ENCODE measurements at places on chromosomes 5 and 9.

DNA sequence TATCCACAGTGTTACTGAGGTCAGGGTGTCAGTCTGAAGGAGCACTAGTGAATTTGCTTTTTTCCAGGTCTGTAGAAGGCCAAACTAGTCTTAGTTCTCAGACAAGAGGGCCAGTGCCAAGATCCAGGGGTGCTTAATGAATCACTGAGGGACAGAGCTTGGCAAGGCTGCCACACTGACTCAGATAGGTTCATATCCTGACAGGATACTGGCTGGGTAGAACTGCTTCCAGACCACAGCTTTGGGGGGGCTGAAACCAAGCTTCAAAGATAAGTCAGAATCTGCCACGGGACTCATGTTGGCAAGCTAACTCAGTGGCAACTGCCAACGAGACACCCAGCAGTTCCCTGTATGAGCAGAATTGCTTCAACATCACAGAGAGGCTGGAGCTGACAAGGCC lies 1125.4 kb downstream of the EFNA5 start:
- no peak for DNase-seq

DNA sequence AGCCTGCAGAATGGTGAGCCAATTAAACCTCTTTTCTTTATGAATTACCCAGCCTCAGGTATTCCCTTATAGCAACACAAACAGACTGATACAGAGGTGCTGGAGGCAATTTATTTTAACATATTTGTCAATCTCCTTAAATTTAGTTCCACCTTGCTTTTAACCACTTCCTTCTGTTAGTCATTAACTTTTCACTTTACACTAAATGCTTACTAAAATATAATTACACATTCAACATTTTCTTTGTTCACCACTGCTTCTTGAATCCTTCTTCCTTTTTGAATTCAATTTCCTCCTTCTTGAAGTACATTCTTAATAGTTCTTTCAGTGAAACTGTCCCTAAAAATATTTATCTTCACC lies 39.4 kb downstream of the LYRM7 start:
- no peak for DNase-seq

DNA sequence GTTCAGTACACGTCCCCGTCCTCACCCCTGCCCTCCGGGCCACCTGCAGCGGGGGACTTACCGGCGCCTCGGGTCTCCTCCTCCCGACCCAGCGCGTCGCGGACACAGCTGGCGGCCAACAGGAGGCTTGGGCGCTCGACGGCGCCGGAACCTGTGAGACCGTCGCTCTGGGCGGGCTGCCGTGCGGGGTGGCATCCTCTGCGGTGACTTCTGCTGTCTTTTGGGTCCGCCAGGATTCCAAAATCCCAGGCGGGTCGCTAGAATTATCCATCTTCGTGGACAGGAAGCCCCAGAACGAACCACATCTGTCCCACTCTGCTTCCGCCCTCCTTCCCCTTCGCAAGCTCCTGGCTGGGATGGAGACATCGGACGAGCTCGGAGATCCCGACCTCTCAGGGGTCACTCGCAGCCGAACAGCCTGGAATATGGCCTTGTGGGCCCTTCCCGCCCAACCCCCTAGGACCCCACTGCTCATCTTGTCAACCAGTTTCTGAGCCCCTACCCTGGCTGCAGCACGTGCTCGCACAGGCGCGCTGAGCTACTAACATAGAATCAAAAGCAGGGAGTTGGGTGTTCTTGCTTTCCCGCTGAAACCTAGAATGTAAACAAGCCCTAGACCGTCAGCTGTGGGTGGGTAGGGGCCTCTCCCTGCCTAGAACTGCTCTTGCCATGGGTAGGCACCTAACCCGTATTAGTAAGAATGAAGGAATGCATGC lies 947 bp upstream of the MARCHF3 start:
- no peak for DNase-seq

- no peak for DNase-seq
Observed at GRCh38 chr5:174547814-174548213, 176.6 kb upstream of the MSX2 start.

GRCh38 chr5:176371621-176372539 lies 6.6 kb downstream of the ARL10 start:
- no peak for DNase-seq

DNA sequence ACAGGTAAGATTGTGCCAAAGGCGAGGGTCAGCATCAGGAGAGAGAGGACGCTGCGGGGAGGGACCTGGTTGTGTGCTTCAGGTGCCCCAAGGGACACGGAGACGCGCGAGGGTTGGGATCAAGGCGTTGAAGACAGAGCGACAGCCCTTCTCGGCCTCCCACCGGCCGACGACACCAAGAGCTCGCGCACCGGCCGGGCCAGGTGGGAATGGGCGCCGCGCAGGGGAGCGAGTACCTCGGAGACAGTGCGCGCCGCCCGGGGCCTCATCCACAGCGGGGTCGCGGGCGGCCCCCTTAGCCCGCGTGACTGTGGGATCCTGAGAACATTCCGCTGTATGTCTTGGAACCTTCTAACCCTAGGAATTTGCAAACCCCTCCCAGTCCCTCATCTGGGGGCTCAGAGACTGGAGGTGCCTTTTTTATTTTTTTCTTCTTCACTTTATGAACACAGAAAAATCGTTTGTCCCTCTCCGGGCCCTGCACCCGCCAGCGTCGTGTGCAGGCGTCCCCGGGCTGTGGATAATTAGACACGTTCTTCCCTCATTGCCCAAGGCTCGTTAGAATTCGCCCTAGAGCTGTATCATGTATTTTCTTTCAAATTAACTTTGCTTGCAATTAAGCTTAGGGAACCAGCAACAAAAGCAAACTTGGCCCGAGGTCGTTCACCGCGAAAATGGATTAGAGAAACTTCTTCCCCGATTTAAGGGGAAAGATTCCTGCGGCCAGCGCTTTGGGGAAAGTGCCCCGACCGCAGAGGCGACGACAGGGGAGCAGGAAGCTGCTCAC lies 4.8 kb downstream of the FOXE1 start:
- no peak for DNase-seq

- DNase-seq, result no peak
Observed at GRCh38 chr5:103101079-103101750, 18.7 kb downstream of the GIN1 start.

DNA sequence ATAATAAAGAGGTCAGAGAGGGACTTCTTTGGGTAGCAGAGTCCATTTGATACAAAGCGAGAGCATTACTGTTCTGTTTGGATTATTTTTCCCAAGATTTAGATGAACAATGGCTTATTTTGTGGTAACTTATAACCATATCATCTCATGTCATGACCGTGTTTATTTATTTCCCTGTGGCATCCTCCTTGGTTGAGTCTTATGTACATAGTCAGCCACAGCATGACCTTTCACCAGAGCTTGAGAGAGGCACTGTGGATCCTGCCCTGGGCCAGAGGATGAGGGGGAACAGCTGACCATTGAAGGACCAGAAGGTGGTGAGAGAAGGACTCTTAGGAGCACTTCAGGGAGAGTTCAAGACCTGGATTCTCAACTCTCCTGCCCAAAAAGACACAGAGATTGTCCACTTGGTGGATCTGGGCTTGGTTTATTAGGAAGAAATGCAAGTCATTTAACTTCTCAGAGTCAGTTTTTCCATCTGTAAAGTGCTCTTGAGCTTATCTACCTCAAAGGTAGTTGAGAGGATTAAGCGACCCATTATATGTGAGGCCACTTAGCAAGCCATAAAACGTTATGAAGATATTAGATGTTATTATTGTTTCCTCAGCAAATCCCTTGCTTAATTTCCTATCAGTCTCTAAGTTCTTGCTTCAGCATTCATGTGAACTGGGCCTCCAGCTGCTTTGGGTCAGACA lies 51.4 kb downstream of the PPIC start:
- no peak for DNase-seq

DNA sequence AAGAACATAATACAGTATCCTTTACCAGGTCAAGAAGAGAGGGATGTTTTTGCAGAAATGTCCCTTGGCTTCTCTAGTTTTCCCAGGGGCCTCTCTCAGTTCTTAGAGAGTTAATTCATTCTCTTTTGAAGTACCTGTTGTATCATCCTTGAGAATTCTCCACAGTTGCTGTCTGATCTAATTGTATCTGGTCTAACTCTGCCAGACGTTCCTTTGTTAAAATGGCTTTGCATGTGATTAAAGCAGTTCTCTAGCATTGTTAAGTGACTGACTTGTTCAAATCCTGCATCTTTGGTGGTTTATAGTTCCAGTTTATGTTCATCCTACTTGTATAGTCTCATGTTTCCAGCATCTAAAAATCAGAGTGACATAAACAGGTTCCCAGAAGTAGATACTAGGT lies 65.0 kb downstream of the KIAA1958 start:
- no peak for DNase-seq

DNA sequence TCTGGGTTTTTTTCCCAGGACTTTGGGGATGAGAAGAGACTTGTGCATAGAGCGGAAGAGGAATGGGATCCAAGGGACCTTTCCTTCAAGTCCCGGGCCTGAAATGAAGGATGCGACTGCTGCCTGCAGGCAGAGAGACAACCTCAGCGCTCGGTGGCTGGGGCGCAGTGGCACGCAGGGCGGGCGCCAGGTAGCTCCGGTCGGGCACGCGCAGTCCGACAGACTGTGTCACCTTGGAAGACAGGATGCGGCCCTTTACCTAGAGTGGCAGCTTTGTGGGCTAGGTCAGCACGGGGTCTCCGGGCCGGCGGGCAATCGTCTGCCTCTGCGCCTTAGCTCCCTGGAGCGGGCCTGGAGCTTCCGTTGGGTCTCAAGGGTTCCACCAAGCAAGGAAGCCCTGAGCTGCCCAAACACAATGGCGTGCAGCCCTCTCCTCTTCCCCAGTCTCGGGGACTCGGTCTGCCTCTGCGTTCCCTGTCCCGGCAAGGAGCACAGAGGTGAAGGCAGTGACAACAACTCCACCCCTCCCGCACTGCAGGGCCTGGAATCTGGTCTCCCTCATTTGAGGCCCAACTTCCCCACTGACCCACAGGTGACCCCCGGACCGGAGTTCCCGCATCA lies 6.0 kb downstream of the BARX1 start:
- DNase-seq, result no peak

DNA sequence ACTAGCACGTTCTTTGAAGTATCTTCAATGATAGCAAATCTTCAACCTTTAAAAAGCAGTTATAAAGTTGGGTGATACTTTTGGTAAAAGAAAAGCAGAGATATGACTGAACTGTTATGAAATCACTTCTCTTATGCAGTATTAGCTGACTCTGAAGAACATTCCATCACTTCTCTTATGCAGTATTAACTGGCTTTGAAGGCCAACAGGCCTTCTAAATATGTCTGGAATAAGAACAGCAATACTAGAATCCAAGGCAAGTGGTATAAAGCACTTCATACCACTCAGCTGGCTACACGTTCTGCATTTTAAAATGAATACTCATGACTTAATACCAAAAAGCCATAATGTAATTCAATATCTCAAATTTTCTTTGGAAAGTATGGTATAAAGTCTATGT lies 17.3 kb downstream of the SKIC3 start:
- DNase-seq, result no peak

DNA sequence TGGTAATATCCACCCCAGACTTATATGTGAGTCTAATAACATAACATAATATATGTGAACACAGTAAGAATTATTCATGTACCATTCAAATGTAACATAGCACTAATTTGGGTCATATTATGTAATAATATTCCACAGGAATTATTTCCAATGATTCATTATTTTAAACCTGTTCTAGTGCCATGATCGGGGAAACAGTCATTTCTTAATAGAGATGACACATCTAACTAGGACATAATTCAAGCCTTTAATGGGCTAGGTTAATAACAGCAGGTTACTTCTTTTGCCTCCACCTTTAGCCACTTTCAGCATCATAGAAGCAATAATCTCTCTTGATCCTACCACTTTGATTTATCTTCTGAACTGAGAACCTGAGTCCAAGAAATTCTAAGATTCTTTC lies 12.3 kb downstream of the SPINK9 start:
- no peak for DNase-seq

DNA sequence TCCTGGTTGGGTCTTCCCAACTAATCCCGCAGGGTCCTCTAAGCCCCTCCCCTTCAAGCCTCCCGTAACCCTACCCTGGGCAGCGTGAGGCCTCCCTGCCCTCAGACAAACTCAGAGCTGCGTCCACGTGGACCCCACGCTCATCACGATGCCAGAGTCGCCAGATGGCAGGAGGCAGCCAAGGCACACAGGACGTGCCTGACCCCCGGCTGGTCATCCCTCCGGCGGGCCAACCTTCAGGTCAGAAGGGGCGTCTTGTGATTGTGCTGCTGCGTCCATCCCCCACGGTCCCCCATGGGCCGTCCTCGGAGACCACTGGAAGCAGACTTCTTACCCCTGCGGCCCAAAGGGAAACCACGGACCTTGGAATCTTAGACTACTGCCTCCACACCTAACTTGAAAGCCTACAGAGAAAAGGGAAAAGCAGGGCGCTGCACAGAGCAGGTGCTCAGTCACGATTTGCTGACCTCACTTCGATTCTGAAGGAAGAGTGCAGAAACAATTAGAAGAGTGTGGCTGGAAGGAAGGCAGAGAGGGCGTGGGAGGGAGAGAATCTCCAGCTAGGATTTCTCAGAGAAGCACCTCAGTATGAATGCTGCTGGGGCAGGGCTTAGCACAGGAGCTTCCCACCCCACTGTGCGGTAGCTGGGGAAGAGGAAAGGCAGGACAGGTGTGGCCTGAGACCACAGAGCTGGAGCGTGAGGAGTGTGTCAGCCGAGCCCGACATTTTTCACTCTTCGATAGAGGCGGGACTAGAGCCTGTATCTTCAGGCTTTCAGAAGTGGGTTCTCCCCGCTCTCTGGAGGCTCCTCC lies 174.8 kb downstream of the ERCC6L2 start:
- no peak for DNase-seq

DNA sequence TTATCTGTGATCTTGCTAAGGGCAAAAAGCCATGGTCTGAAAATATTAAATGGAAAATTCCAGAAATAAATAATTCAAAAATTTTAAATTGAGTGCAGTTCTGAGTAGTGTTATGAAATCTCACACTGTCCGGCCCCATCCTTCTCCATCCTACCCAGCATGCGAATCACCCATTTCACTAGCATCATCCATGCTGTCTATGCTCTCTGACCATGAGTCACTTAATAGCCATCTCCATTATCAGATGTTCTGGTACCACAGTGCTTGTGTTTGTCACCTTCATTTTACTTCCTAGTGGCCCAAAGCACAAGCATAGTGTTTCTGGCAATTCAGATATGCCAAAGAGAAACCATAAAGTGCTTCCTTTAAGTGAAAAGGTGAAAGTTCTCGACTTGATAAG lies 63.3 kb upstream of the SMC5 start:
- no peak for DNase-seq

GRCh38 chr5:56637321-56637920 lies 177.9 kb upstream of the MAP3K1 start:
- DNase-seq, result no peak

DNA sequence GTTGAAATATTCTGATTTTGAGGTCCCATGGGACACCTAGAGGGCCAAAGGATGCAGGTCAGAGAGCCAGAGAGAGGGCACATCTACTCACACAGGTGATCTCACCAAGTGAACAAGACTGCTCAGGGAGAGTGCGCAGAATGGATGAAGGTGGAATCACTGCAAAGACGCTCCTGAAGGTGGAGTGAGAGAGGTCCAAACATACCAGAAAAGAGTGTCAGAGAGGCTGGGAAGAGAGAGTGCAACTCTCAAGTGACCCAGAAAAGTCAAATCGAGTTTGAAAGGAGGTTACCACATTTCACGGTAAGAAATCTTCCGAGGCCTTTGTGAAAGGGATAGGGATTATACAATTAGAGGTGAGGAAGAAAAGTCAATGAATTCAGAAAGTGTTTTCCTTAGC lies 173.4 kb downstream of the EPB41L4A start:
- no peak for DNase-seq

- DNase-seq, result peak; percentile 25
Observed at GRCh38 chr5:136080483-136081216, 51.9 kb downstream of the TGFBI start.

GRCh38 chr5:38809388-38810359 lies 36.1 kb upstream of the OSMR start:
- peak; percentile 33 for DNase-seq
